Stimulated activated CD4-positive, alpha-beta T cell treated with anti-CD3 and anti-CD28 coated beads, TNF-alpha, amount 100 ng/mL, for 4 hours (primary cell): ENCODE measurements at places on chromosomes 13 and 19.

DNA sequence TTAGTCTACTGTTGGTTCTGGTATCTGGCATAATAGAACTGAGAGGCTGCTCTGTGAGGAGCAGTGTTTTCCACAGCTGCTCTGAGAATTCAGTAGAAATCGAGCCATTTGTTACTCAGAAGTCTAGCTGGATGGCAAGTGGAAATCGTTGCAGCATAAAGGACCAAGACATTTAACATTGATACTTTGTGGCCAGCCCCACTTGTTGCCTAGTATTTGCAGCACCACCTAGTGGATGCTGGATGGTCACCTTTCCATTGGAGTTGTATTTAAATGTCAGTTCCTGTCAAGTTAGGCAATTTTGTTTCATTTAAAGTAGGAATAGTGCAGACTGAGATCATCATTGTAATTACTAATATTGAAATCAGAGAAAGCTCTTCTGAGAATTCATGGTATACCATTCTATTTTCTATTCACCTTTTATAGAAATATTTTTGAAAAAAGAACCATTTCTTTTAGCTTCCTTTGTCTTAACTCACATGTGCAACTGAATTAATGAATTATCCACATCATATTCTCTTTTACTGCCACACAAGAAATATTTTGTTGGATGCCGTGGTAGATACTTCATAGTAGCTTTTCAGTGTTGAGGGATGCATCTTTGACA is 64.6 kb downstream of the PDS5B start:
- no peak for DNase-seq

DNA sequence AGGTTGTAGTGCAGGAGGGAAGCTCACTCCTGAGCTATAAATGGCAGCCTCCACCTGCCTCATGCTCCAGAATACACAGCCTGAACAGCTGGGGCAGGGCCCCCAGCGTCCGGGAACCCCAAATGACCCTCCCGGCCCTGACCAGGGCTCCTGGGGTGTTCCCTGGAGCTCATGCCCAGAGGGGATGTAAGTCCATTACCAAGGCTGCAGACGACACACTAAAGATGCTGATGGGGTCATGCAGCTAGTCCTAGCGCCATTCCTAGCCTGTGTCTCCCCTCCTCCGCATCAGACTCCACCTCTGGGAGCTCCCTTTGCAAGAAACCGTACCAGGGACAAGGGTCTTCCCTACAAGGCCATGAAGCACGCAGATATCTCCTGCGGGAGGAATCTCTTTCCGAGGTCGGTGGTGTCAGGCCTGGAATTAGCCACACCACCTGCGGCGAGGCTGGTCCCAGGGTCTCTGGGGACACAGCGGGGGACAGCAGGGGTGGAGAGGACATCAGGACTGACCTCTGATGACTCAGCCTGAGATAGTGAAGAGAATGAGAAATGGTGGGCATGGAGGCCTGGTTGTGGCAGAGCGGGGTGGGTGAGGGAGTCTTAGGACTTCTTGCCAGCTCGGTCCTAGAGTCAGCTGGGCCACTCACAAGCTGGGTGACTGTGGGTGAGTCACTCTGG is 11.9 kb upstream of the TPM4 start:
- no peak for DNase-seq

- no peak for DNase-seq
These were observed 7.5 kb upstream of the DMWD start for GRCh38 chr19:45800070-45800553.

DNA sequence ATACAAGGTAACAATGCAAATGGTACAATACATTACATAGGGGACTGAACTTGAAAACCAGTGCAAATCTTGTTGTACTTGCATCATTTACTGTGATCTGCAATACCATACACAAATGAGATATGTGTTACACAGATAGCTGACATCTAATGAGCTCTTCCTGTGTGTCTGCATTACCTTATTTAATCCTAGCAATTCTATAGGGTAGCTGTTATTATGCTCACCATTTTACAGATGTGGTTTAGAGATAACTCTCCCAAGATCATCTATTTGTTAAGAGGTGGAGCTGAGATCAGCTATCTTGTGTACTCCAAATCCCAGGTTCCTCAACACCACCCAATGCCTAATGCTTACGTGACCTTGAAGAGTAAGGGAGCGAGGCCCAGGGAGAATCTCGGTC is 21.4 kb upstream of the SERP2 start:
- no peak for DNase-seq

DNA sequence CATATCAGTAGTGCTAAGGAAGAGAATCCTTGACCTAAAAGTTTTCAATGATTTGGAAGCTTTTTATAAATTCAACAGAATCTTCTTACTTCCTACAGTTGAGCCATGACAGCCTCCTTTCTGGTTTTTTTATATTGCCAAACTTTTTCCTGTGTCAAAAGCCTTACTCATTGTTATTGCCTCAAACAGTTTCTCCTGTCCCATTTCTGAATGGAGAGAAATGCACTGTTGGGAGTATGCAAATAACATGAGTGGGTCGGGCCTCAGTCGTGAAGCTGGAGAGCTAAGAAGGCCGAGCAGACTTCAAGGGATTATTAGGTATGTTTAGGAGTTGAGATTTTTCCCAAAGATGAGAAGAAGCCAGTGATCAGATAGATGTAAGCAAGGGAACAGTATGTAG is 766.4 kb upstream of the KLHL1 start:
- DNase-seq, result no peak

GRCh38 chr19:29495091-29495490 is 30.7 kb upstream of the VSTM2B start:
- no peak for DNase-seq

DNA sequence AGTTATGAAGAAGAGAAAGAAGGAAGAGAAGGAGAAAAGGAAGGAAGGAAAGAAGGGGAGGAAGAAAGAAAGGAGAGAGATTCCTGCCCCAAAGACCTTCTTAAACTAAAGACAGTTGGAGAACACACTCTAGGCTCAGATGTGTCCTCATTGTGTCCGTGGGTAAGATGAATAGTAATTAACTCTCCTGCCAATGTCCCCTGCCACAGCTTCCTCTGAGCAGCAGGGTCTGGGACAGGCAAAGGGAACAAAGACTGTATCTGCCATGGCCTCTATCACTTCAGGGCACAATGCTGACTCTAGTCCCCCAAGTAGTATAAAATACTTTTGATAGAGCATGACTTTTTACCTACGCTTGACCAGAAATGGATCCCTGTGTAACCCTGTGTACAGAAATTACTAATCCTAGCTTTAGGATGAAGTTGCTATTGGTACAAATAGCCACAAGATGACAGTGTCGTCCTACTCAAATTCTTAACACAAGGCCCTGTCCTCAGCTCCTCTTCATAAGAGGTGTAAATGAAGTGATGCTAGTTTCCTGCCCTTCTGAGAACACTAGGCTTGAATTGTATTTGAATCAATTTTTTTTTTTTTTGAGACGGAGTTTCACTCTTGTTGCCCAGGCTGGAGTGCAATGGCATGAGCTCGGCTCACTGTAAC is 186.2 kb upstream of the GPR12 start:
- DNase-seq, result no peak

- DNase-seq, result no peak
These were observed 17.1 kb downstream of the C2CD4C start for GRCh38 chr19:391726-392374.

- DNase-seq, result peak; percentile 45
These were observed 767 bp upstream of the GADD45B start for GRCh38 chr19:2475018-2475701.

GRCh38 chr13:62033934-62034333 is 618.3 kb upstream of the PCDH20 start:
- no peak for DNase-seq

DNA sequence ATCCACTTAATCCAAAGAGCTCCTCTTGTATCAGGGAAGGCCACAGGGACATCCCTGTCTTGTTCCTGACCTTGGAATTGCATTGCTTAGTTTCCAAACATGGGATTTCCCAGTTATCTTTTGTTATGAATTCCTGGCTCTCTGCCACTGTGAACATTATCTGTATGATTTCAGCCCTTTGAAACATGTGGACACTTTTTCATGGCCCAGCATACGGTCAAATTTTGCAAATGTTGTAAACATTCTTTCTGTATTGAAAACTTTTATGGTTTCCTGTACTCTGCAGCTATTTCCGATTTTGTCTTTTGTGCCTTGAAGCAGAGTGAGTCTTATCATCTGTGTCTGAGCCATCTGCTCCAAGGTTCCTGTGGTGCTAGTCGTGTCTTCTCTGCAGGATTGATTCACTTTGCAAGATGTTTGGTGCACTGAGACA is 4.5 kb upstream of the CFAP97D2 start:
- no peak for DNase-seq

DNA sequence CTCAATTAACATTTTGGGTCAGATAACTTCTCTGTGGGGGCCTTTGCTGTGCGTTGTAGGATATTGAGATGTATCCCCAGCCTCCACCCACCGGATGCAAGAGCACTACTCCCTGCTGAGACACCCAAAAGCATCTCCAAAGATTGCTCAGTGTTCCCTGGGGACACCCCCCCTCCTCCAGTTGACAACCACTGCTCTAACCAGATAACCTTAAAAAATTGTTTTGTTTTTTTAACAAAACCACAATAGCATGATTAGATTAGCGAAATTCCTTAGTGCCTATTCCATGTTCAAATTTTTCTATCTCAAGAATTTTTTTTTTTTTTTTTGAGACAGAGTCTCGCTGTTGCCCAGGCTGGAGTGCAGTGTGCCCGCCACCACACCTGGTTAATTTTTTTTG is 2.6 kb upstream of the EPN1 start:
- DNase-seq, result no peak

DNA sequence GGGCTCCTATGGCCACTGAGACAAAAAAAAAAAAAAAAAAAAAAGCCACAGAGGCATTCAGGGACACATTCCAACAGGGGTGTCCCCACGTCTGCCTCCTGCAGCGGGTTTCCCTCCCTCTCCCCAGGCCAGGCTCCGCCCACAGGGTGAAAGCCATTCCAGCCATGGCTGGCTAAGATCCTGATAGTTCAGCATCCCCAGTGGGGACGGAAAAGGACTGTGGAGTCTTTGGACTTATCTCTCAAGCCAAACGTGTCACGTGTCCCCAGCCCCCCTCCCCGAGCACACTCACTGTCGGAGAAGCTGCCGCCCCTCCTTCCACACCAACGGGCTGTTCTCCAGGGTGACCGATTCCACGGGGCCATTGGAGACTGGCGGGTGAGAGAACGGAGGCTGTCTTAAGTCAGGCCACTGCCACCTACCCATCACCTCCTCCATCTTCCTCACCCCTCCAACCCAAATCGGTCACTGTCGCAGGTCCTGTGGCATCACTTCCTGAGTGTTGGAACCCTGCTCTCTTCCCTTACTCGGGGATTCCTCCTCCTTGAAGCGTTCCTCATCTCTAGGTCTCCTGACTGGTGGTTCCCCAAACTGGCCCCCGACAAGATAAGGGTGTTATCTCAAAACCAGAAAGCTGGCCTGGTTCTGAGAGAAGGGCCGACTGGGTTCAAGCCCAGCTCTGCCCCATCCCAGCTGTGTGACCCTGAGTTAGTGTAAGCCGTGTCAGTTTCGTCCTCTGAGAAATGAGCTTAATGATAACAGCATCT is 9.1 kb upstream of the FKRP start:
- DNase-seq, result no peak

DNA sequence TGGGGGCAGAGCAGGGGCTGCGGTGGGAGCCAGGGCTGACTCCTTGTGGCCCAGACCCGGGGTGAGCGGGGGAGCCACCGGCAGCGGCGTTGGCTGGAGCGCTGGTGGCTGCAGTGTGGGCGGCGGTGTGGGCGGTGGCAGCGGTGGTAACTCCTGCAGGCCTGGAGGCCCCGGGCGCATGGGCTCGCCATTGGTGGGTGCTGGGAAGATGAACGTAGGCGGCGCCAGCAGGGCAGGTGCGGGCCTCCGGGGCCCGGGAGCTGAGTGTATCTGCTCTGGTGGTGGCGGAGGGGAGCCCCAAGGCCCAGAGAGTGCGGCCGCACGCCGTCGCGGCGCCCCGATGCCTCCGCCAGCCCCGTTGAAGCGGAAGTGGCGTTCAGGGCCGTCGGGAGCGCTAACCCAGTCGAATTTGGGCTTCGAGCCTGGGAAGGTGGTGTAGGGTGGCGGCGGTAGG is 2.0 kb downstream of the GGN start:
- DNase-seq, result no peak

DNA sequence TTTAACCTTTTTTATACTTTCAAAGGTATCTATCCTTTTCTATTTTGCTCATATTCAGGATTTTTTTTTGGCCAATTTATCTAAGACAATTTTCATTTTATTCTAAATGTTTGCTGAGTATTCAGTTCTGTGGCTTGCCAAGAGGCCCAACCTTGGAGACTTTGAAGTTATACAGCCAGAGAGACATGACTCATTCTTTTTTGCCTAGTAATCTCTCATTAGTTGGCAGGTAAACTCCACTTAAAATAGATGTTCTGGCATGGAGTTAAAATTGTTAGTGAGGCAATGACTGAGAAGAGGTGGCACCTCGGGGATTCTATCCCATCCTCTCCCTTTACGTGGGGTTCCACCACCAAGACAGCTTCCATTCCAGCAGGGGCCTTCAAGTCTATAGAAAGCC is 213.8 kb downstream of the KCTD12 start:
- no peak for DNase-seq

- DNase-seq, result no peak
These were observed 483.0 kb downstream of the DCT start for GRCh38 chr13:93996481-93996880.

DNA sequence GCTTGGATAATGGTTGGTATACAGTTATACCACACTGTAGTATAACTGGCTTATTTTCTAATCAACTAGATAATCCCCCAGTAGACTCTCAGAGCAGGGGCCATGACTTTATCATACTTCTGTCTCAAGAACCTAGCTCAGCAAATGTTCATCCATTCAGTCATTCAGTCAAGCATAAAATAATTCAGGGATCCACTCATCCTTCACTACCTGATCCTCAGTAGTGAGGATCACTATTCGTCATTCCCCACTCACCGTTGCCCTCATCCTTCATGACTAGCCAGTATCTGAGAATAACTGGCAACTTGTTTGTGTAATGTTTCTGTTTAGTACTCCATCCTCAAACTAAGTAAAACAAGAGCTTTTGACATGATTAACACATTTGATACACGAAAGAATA is 77.6 kb downstream of the TSC22D1 start:
- no peak for DNase-seq

DNA sequence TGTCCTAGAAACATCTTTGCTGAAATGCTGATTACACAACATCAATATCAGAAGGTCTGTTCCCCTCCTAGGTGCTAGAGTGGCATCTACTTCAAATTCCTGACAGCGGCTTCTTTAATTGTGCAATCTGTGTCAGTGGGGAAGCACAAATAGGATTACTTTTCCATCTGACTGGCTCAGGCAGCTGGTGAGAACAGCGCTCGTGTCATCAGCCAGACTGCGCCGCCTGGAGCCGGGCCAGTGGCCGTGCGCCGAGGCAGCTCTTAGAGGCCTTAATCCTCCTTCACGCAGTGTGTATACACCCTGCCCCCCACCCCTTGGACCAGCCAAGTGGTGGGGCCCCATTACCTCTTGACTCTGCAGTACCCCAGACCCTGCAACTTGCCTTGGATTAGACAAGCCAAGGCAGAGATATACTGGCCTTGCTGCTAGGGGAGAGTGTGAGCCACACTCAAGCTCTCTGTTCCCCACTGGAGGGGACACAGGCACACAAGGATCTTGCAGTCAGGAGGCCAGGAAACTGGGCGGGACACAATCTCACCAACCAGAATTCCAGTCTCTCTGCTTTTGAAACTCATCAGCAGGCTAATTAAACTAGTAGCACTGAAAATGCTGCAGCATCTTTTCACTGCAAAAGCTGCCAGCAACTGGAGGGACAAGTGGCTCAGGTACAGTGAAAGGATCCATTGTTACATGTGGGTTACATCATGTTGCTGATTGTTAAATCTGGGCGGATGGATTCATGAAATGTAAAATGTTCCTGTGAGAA is 48.9 kb upstream of the EPHX3 start:
- no peak for DNase-seq
